MCF 10A (cell line): ENCODE measurements at places on chromosomes 11 and 22.
A peak's percentile ranks its signal among the peaks of the same experiment; 100 is the strongest.

DNA sequence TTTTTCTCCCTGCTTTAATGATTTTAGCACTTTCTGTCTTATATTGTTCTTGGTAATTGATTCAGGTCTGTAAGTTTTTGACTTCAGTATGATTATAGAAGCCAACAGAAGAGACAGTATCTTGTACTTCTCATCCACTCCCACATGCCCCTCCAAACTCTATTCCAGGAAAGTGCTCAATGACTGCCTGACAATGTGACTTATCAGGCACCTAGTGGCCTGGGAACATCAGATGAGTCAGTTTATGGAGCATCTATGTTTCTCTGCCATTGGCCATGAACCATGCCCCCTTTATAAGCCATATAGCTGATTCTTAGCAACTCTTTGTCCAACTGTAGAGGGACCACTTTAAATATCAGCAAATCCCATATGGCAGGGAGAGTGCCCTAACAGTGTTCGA lies 179.2 kb upstream of the MTMR2 start:
- no peak for DNase-seq

DNA sequence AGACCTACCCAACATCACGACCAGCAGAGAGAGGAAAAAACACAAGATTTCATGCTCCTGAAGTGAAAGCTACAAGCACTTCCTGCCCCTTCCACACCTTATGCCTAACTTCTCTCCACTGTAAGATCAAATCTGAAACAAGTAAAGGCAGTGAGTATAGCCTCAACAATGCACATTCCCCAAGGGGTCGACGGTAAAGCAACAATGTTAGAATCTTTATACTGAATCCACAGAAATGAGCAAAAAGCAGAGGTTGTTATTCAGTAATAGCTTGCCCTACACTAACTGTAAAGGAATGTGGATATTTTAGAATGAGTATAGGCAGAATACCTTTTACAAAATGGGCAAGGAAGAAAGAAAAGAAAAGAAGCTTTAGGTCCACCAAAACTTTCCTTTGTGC lies 15.6 kb downstream of the ARFGAP3 start:
- DNase-seq = no peak

- no peak for DNase-seq
Observed at GRCh38 chr22:36929621-36930020, 16.2 kb downstream of the CSF2RB start.

DNA sequence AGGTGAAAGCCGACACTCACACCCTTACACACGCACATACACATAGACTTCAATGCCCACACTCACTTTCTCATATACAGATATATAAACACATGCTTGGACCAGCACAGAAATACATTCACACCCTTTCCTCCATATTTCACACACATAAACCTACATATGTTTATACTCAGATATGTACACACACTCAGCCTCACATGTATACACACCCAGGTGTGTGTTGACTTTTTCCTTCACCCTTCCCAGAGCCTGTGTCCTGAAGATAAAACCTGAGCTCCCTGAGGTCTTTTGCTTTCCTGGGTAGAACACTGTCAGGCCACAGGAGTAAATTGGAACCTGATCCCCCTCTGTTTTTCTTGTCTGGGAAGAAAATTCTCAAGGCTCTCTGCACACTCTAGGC lies 62.8 kb downstream of the INSC start:
- no peak for DNase-seq

GRCh38 chr11:126308271-126308671 lies 4.4 kb downstream of the DCPS start:
- no peak for DNase-seq

DNA sequence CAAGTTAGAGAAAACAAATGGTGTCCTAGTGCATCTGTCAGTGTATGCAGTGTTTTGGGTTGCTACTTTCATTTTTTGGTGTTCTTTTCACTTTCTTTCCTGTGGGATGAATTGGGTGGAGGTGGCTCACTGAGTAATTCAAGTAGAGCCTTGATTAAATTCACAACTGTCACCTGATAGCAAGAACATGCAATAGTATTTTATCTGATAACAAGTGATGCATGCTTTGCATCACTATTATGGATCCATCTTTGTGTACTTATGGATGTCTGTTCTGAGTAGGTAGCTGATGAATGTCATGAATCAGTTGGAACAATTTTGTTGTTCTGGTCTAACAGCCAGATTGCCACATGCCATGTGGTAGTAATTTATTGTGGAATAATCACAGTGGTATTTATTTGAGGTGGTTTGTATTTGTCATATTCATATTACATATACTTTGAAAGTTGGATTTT lies 87.5 kb downstream of the DDX10 start:
- DNase-seq = no peak

- DNase-seq = peak; percentile 90
Observed at GRCh38 chr11:129625930-129626329, 189.7 kb upstream of the TMEM45B start.

GRCh38 chr22:20975541-20976290 lies 6.4 kb upstream of the LZTR1 start:
- DNase-seq = no peak

DNA sequence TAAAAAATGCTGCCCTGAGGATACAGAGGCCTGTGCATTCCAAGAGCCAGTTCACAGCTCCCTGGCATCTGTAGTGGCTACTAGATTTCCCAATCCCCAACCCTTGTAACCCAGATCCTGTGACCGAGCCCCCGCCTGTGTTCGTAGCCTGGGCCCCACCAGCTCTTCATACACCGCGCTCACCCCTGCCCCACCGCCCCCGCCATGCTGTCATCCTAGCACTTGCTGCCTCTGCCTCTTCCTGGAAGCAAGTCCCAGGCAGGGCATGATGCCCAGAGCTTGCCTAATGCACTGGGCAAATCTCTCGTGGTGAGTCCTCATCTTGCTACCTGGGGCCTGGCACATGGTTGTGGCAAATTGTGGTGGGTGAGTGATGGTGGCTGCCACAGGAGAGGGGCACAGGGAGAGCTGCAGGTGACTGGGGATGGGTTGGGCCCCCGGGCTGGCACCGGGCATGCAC lies 7.1 kb downstream of the MGAT3 start:
- DNase-seq = peak; percentile 84

GRCh38 chr11:91173701-91174100 lies 950.9 kb upstream of the CHORDC1 start:
- DNase-seq = peak; percentile 47

- no peak for DNase-seq
Observed at GRCh38 chr11:91585035-91585801, 639.4 kb upstream of the FAT3 start.

GRCh38 chr11:108902027-108902469 lies 237.2 kb downstream of the DDX10 start:
- DNase-seq = no peak

DNA sequence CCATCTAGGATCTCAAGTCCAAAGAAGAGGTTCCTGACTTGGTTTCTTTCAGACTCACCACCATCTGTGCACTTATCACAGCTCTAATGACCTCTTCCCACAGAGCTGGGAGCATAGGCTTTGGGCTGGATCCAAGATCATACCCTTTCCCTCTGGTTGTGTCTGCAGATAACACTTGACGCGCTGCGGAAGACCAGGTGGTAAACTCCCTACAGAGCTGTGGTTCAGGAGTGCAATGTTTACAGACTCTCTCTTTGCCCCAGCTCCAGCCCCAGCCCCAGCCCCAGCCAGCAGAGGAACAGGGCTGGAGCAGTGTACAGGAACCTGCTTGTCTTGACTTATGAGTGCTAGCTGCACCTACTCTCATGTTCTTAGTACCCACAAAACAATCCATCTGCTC lies 274.4 kb upstream of the SYN3 start:
- DNase-seq = no peak

- peak; percentile 50 for DNase-seq
Observed at GRCh38 chr11:58832056-58832645, 12.4 kb downstream of the GLYATL2 start.

DNA sequence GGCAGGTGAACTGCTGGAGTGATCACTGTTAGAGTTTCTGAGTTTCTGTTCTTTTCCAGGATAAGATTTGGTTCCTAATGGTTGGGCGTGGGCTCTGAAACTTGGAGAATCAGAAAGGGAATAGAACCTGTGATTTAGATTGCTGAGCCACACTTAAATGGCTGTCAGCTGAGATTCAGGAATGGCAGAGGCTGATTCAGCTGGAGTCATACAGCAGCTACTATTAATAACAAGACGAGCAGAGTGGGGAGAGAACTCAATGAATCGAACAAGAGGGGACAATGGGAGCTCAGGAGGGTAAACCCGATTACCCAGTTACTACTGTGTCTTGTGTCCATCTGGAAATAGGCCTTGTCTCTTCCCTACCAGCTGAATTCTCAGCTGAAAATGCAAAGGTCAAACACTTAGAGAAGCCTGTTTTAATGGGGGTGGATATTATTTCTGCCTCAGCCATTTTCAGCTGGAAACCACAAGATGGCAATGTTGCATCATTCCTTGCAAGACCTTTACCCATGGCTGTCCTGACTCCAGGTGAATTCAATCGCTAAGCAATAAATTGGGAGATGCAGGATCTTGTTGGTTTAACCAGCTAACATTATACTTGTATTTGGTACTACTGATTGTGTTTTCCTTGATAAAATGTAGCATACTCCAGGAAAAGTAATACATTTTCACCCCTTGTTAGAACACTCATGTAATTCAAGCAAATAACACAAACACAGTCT lies 104.5 kb upstream of the RAG2 start:
- DNase-seq = peak; percentile 78

GRCh38 chr11:104003491-104003890 lies 32.9 kb upstream of the DDI1 start:
- DNase-seq = no peak

DNA sequence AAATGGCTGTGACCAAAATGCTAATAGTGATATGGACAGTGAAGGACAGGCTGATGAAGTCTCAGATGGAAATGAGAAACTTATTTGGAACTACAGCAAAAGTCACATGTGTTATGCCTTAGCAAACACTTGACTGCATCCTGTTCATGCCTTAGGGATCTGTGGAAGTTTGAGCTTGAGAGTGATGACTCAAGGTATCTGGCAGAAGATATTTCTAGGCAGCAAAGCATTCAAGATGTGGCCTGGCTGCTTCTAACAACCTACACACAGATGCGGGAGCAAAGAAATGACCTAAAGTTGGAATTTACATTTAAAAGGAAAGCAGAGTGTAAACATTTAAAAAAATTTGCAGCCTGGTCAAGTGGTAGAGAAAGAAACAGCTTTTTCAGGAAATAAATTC lies 28.1 kb upstream of the CD81 start:
- DNase-seq = no peak

DNA sequence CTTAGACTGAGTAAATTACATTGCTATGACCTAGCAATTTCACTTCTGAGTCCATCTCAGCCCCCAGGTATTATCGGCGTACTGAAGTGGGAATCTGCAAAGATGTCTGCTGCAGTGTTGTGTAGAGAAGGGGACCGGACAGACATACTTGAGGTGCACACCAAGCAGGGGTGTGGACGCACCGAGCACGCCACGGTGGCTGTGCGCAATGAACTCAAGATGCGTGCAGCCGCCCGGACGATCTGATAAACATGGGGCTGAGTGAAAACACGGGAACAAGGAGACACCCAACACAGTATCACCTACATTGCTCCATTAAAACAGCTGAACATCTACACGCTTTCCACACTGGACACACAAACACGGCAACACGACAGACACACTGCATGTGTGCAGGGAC lies 454.3 kb downstream of the OPCML start:
- no peak for DNase-seq

DNA sequence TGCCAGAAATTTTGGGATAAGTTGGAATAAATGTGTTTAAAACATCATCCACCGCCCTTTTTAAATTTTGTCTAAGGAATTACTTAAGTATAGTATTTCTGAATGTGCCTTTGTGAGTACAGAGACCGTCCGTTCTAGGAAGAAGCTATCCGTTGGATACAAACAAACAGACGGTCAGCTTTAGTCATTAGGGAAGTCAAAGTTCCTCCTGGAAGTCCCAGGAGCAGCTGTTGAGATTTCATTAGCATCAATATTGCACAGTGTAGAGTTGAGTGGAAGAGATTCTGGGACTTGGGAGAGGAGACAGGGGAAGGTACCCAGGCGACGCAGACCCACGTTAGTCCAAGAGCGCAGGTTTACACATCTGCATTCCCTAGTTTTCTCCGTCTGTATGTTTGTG lies 15.7 kb upstream of the ADSL start:
- no peak for DNase-seq

DNA sequence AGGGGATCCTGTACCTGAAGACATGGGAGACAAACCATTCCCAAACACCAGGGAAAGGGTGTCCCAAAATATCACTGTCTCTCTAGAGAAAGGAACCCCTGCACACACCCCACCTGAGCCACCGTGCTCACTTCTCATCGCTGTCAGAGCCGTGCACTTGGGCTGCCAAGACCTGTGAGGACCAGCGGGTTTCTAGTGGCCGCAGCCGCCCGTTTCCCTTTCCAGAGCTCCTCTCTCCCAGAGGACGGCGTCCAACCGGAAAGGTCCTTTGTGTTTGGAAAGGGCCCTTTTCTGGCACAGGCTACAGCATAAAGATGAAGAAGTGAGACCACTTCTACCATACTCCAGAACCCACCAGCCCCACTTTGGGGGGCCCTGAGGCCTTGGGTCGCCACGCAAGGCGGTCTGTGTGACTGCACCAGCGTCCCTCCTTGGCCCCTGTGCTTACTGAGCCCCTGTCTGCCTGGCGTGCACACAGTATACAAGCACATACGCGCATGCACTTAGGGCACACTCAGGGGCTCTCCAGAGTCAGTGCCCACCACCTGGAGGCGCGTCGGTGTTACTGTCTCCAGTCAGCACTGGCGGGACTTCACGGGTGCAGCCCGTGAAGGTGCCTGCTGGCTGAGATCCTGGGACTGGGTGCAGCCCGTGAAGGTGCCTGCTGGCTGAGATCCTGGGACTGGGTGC lies 381.8 kb downstream of the TBC1D22A start:
- DNase-seq = no peak

DNA sequence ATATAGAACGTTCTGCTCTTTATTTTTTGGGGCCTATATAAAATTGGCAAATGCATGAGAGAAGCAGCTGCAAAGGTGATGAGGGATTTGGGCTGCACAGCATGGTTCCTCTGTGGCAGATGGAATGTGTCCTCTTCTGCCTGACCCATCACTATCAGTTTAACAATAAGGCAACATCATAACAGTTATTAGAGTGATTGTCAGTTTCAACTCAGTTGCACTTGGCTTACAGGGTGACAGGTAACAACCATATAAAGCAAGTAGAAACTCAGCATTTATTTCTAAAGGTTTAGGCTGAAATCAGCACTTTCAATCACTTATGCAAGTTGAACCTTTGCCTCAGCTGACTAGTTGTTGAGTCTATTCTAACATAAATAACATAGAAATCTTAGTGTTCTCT lies 935.4 kb upstream of the CHORDC1 start:
- no peak for DNase-seq

- peak; percentile 51 for DNase-seq
Observed at GRCh38 chr11:101706541-101706940, 122.7 kb upstream of the TRPC6 start.
